ENCODE measurements at places on chromosomes 3 and 15.

- DNase-seq, result no peak
Measured at GRCh38 chr3:159629329-159630084, 359.1 kb upstream of the IL12A start.

DNA sequence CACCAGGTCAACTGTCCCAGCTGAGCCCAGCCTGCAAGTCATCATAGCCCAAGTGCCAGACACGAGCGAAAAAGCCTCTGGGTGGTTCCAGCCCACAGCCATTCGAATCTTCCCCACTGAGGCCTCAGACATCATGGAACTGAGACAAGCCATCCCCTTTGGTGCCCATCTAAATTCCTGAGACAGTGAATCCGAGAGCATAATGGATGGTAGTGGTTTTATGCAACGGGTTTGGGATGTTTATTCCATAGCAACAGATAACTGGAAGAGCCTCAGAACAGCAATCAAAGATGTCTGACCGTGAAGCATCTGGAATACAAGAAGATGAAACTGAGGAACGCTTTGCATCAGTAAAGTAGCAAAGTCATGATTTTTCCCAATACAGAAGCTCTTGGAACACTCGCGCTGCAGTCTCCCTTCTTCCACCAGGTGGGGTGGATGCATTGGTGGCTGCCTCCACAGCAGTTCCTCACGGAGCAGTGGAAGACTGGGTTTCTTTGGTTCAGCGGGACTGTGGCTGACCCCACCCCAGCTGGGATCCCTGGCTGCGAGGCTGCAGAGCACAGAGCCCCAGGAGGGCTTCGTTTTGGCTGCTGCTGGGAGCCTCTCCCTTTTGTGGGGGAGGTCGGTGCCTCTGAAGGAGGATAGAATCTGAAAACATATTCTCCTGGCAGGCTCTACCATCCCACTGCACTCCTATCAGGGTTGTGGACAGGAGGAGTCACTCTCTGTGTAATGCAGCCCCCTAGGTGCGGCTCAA lies 26.4 kb upstream of the PDE8A start:
- no peak for DNase-seq

GRCh38 chr3:187798531-187799530 lies 53.6 kb upstream of the BCL6 start:
- DNase-seq, result no peak

GRCh38 chr15:38588672-38589071 lies 24.1 kb upstream of the RASGRP1 start:
- no peak for DNase-seq

DNA sequence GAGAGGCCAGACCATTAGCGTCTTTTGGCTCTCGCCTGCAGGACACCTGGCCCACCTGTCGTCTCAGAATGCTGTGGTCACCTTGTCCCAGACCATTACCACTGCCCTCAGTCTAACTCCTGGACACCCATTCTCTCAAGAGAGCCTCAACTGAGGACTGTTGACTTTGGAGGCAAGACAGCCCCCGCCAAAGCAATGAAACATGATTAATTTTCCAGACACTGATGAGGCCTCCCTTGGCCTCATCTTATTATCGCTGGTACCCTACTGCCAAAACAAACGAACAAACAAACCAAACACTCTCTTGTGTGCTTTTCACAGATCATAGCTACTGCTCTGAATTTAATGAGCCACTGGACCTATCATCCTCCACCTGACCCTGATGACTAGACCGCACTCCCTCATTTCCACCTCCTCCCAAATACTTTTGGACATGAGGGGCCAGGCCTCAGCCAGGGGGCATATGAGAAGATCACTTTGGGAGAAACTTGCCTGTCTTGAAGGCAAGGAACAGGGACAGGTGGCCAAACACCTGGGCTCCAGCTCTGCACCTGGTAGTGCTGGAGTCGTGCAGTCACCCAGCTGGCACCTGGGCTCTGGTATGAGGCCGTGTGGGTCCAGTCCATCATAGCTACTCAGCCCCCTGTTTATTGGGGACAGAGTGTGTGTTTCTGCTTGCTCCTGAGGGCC lies 27.6 kb downstream of the ALS2CL start:
- no peak for DNase-seq

GRCh38 chr15:40769274-40770146 lies at the start of gene C15orf62:
TSS of gene C15orf62 (plus strand) at chr15:40769980. CDS start at chr15:40770496, 516 bp downstream.
- no peak for DNase-seq

DNA sequence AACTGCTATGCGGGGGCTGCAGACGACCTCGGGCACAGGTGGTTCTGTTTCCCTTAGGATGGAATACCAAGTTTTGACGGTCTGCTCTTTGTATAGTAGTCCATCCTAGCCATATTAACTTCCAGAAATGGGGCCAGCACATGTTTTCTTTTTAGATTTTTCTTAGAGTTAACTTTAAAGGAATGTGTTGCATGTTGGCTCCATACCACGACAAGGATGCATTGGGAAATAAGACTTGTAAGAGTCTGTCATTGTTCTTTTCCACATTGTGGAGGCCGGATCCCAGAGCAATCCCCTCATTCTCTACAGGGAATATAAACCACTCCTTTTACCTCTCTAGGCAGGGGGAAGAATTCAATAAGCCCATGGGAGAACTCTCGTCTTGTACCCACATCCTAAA lies 87.1 kb upstream of the PLSCR4 start:
- no peak for DNase-seq

GRCh38 chr15:38554354-38554753 lies 10.3 kb downstream of the RASGRP1 start:
- DNase-seq, result no peak

All from AG04449 (cell line).